ENCODE measurements at places on chromosomes 7 and 10. TPM values are rescaled to one million over a fixed set of nuclear protein-coding genes. Genes with fewer than 3 reads are reported as not detected.

OGDHL gene
- total RNA-seq: 2.5 TPM

SPDYE2B gene
- total RNA-seq: not detected

SPRN gene
- total RNA-seq: 2.0 TPM

DNA sequence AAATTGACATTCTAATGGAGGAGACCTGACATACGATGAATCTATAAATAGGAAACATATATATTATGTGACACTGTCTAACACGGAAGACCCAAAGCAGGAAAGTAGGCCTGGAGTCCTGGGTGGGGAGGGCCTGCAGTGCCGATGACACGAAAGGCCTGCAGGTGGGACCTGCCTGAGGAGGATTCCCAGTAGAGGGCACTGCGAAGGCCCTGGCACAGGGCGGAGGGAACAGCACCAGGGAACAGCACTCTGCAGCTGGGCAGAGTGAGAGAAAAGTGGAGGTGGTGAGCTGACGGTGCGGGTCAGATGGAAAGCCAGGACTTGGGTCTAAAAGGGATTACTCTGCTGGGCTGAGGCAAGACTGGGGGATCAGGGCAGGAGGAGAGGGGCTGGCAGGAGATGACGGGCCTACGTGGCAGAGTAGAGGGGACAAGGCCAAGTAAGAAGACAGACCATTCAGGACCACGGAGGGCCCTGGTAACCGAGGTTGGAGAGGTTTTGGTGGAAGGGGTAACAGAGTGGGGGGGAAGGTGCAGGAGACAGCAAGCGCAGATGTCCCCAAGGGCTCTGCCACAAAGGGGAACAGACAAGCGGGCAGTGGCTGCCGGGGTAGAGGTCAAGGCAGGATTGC is 8.1 kb downstream of the ZNF746 start:
- H3K4me1 ChIP-seq: no peaks in the 10 kb centered on the region
- no peaks in the 10 kb centered on the region for H3K36me3 ChIP-seq
- H3K27me3 ChIP-seq: peaks cover 4% of the 10 kb centered on the region
- no peak overlapping the region for H3K27ac ChIP-seq
- DNase-seq: no peak

GRCh38 chr7:93601363-93601762 is 26.8 kb upstream of the CALCR start:
- no peaks in the 10 kb centered on the region for H3K27me3 ChIP-seq
- H3K4me3 ChIP-seq: no peak overlapping the region
- no peaks in the 10 kb centered on the region for H3K36me3 ChIP-seq
- no peak for DNase-seq

DNA sequence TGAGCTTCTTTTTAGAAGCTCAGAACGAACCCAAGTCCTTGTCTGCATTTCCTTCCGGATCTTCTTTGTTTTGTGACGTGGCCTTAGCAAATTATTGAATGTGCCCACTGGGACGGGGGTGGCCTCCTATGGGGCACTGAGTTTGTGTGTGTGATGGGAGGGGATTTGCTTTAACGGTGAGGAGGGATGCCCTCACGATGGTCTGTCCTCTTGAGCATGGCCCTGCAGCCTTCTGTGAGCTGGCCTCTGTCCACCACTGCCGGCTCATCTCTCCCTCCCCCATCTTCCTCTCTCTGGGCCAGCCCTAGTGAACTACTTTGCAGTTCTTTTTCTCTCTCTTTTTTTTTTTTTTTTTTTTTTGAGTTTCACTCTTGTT is 62.9 kb upstream of the MKRN1 start:
- H3K27ac ChIP-seq: peak overlapping the region; percentile 96
- H3K4me3 ChIP-seq: peak overlapping the region; percentile 88
- peaks cover 30% of the 10 kb centered on the region for H3K4me1 ChIP-seq

DNA sequence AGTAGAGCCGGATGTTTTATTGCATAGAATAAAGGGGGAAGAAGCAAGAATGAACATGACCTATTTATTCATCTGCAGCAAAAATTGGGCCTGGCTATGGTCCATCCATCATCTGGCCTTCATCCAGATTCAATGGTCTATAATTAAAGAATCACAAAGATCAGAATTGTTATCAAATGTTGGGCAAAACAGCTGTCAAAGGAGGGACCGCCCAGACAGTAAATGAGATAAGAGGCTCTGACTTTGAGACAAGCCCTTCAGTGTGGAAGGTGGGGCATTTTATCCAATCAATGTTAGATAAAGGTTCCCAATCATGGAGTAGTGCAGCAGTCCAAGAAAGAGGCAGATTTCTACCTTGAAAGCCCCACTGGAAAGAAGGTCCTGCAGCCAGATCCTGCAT is 153.5 kb downstream of the PARD3 start:
- H3K36me3 ChIP-seq: no peaks in the 10 kb centered on the region
- DNase-seq: no peak
- no peak overlapping the region for H3K27ac ChIP-seq

DNA sequence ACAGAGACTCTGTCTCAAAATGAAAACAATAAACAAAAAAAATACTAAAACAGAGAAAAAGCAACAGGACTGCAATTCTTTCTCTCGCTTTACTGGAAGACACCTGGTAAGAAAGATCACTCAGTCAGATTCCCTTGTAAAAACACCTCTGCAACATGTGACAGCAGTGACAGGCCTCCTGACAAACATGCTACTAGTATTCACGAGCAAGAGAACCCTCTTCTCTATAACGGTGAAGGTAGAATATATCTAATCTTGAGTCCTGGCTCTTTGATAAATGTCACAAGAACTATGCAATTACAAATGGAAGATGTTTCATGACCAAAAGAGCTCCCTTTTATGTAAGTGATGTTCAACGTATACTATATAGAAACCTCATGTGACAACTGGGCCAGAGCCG is 986.7 kb upstream of the LRRN3 start:
- no peaks in the 10 kb centered on the region for H3K27me3 ChIP-seq
- DNase-seq: no peak

DNA sequence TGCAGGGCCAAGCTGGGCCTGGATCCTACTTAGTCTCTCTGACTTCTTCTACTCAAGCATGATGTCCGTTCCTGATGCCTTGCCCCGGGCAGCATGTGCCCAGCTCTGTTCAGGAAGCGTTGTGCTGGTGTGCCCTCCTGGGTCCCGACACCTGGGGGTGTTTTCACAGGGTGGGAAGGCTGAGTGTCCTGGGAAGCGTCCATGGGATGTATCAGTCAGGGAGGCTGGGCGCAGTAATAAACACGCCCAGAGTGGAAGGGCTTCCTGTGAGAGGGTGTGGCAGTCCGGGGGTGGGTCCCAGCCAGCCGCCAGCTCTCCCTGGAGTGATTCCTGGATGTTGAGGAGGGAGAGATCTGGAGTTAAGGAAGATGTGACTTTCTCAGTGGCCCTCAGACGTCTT is 29.0 kb downstream of the FOXK1 start:
- DNase-seq: no peak
- peaks cover 5% of the 10 kb centered on the region for H3K36me3 ChIP-seq
- peaks cover 7% of the 10 kb centered on the region for H3K27me3 ChIP-seq

Data from glutamatergic neuron (in vitro differentiated cells).